ENCODE measurements at places on chromosomes 11 and 22. TPM values are rescaled to one million over a fixed set of nuclear protein-coding genes. Genes with fewer than 3 reads are reported as not detected.

Gene CSNK2A3
- total RNA-seq = 1.9 TPM

Gene OSBP2
- total RNA-seq = 1.1 TPM

Gene OR10D3
- total RNA-seq = not detected

Gene OR5A1
- not detected for total RNA-seq

Gene RTN4R
- total RNA-seq = 0.58 TPM

Gene CTSW
- total RNA-seq = not detected

Gene OR5P2
- total RNA-seq = not detected

Gene SMTNL1
- not detected for total RNA-seq

Gene LMO2
- total RNA-seq = 8.2 TPM

Gene PRDX5
- 263 TPM for total RNA-seq

Gene YPEL1
- 0.19 TPM for total RNA-seq

Gene SDF2L1
- total RNA-seq = 78.0 TPM

Gene EHF
- 0.28 TPM for total RNA-seq

Gene POU2AF1
- not detected for total RNA-seq

Gene OR4C6
- not detected for total RNA-seq

Gene EXPH5
- total RNA-seq = under 0.01 TPM

Gene PKP3
- 2.1 TPM for total RNA-seq

Gene SPDYC
- not detected for total RNA-seq

Gene KRTAP5-2
- not detected for total RNA-seq

Gene OR2AT4
- total RNA-seq = not detected

Gene CSRP3
- total RNA-seq = not detected

Gene ANO1
- total RNA-seq = 3.7 TPM

Gene CERK
- total RNA-seq = 60.0 TPM

Gene TBC1D10A
- total RNA-seq = 18.0 TPM

Gene ACP2
- 25.3 TPM for total RNA-seq

Gene SAA4
- not detected for total RNA-seq

Gene IRAG1
- total RNA-seq = 14.8 TPM

Gene PUS3
- total RNA-seq = 13.4 TPM

Gene SESN3
- 12.1 TPM for total RNA-seq

Gene SAA2
- 1.5 TPM for total RNA-seq

Gene VPREB3
- not detected for total RNA-seq

Gene OR4C46
- not detected for total RNA-seq

Gene ARHGAP8
- total RNA-seq = 0.28 TPM

Gene C22orf42
- not detected for total RNA-seq

Gene PRR33
- total RNA-seq = not detected

Gene TSPAN32
- total RNA-seq = not detected

Gene C11orf86
- total RNA-seq = not detected

Gene TCIRG1
- total RNA-seq = 83.4 TPM

Gene CYP2D6
- 0.56 TPM for total RNA-seq

Gene MAPK8IP1
- total RNA-seq = 4.2 TPM

Gene COMT
- total RNA-seq = 403 TPM

Gene IGSF9B
- total RNA-seq = under 0.01 TPM

Gene SGSM1
- total RNA-seq = 0.28 TPM

Gene BATF2
- 0.77 TPM for total RNA-seq

Gene TH
- total RNA-seq = not detected

Gene MAPK8IP2
- total RNA-seq = under 0.01 TPM

Gene PDGFB
- total RNA-seq = 1.1 TPM

Gene OR6A2
- total RNA-seq = 0.28 TPM

Gene BARX2
- total RNA-seq = not detected

Gene CD3E
- total RNA-seq = not detected

Gene P2RY2
- 0.28 TPM for total RNA-seq

Measured in regular cardiac myocyte (primary cell).